ENCODE measurements at places on chromosomes 7 and 10.

- DNase-seq: no peak
These were observed 113.7 kb downstream of the ARL4A start for GRCh38 chr7:12801107-12801506.

DNA sequence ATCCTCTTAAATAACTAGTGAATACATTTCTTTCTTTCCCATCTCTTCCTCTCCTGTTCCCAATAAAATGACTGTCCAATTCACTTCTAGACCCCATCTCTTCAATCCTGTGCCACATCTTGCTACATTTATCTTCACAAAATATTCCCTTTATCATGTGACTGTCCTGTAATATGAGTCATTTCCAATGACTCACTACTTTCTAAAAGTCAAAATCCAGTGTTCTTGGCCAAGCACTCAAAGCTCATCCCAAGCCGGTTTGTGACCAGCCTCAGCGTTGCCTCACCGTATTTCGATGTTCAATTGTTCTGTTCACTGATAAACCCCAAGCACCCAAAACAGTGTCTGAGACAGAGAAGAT, 104.7 kb downstream of the PARD3 start:
- no peak for DNase-seq

DNA sequence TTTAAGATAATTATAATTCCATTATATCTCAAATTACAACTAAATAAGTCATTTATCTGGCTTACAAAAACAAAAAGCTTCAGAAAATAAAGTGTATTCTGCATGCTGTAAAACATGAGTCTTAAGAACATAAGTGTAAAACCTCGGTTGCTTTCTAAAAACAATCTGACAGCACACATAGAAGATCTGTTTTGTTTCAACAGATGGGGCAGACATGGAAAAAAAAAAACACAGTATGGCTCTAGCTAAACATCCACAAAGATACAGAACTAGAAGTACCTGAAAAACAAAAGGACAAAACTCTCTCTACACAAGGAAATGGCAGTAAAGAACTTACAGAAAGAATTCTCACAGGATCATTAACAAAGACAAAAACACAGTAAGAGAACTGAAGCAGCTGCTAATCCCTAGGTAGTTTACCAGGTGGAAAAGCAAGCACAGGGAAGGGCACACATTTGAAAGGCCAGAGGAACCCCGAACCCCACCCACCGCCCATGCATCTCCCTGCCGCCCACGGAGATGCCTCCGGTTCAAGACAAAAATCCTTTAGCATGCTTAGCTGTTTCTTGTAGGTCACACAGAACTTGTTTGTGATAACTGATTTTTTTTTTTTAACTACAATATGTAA, 42.5 kb downstream of the DLD start:
- no peak for DNase-seq

DNA sequence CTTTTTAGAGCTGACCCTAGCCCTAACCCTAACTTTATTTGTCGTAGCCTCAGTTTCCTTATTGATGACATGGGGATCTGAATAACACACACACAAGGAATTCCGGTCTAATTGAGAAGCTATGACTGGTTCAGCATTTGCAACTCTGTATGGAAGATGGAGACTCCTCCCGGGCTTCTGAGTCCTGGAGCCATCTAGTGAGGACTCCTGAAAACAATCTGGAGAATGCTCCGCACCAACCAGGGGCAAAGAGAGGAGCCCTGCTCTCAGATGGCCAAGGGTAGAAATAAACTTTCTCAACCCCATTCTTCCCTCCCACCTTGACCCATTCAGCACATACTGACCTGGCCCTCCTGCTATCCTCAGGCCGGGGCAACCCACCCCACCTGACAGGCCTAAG, 26.4 kb downstream of the MBL2 start:
- DNase-seq: no peak

GRCh38 chr7:97971120-97971989, 18.6 kb downstream of the OCM2 start:
- DNase-seq: peak; percentile 32

DNA sequence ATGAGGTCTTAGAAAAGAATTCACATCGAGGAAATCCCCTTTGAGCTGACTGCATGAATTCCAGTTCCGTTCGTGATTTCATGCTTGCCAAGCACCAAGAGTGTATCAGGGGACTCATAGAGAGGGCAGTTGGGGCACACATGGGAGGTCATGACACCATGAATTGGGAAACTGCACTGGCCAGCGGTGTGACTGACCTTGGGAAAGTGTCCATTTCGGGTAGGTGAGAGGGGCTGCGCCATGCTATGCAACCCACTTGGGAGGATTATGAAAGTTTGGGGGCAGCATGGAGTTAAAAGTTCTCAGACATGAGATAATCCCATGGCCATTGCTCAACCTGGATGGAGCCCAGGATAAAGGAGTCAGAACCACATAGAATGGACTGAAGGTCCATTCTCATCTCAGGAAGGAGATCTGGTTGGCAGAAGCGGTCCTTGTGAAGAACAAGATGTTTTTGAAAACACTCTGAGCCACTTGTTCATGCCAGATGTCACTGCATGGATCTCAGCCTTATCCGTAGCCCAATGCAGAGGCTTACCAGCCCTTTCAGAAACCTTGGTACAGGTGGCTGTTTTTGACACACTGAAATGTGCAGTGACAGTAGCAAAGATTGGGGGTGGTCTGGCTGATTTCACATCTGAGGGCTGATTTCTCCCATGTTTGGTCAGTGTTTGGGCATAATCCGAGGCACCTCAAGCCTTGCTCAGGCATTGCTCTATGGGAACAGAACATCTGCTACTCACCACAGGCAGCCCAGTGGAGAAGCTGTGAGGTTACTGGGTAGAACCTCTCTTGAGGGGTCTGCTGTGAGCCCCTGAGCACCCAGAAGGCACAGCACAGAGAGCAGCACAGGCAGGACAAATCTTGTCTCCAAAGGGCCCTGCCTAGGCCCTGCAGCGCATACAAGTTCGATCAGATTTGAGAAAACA, 252.3 kb downstream of the CXCL12 start:
- DNase-seq: no peak

GRCh38 chr10:97922022-97922758, 72.5 kb downstream of the GOLGA7B start:
- DNase-seq: peak; percentile 84
